ENCODE measurements at places on chromosomes 5 and 9. TPM values are rescaled to one million over a fixed set of nuclear protein-coding genes. Genes with fewer than 3 reads are reported as not detected.

DNA sequence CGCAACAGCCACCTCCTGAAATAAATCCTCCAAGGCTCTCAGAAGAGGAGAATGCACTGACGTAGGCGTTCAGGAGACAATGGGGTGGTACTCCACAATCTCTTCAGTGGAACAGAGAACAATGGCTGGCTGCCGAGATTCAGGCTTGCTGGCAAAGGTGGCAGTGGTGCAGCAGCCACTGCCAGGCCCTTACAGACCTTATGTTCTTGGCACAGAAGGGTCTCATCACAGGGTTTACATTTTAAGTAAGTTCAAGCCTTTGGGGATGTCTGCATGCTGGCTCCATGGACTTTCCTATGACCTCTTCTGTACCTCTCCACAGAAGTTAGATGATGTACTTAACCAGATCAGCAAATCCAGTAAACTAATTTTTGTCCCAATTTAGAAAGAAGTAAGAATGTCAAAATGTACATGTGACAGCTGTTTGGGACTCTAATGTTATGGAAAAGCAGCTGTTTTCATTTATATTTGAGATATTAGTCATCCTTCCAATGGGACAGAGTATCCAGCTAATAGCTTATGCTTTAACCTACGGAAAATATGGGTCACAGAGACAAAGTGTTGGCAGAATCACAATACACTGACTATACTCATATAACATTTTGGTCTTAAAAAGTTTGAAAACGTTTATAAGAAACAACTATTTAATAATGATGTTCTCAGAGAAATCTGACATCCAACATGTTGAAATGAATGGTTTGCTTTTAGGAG lies 180.9 kb downstream of the MAPKAP1 start:
- H3K36me3 ChIP-seq = no peaks in the 10 kb centered on the region
- no peak overlapping the region for H3K4me3 ChIP-seq
- peak; percentile 85 for DNase-seq
- H3K4me1 ChIP-seq = peaks cover 4% of the 10 kb centered on the region

- no peaks in the 10 kb centered on the region for H3K27me3 ChIP-seq
- no peak for DNase-seq
- H3K4me1 ChIP-seq = peaks cover 24% of the 10 kb centered on the region
- no peaks in the 10 kb centered on the region for H3K36me3 ChIP-seq
These were observed 58.8 kb upstream of the RAI14 start for GRCh38 chr5:34597034-34598027.

DNA sequence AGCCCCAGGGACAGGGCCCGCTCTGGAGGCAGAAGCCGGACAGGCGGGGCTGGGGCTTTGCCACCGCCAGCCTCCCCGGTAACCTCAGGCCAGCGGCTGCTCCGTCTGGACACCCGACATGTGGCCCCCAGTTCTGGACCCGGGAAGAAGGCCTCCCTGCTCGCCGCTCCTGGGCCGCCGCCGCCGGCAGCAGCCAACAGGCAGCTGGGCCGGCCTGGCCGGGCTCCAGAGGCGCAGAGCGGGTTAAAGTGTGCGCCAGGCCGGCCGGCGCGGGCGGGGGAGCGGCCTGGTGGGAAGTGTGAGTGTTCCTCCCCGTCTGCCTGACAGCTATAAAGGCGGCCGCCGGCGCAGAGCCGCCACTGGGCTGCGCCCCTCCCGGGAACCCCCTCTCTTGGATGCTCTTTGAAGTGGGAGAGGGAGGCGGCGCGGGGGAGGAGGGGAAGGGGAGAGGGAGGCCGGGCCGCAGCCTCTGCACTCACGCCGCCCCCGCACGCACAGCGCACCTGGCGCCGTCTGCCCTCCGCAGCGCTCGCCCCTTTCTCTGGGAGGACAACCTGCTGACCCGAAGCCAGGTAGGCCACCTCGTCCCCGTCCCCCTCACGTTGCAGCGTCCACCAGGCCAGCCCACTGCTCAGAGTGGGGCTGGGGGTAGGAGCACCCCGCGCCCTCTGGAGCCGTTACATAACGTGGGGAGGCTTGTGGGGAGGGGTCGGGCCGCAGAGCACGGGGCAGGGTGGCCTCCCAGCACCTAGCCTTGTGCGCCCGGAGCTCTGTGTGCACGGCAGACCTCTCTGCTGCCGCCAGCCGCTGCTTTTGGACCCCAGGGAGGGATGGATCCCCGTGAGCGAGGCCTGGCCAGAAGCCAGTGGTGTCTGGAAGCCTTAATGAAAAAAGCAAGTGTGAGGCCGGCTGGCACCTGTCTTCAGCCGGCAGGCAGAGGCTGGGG lies at the start of gene ADAMTSL2:
ADAMTSL2 (plus strand) TSS at position 359 of the 946 bp plus-strand sequence. CDS start 2,009 bp downstream, outside the sequence.
- H3K4me1 ChIP-seq = peaks cover 41% of the 10 kb centered on the region
- peak; percentile 91 for DNase-seq
- no peaks in the 10 kb centered on the region for H3K36me3 ChIP-seq
- H3K4me3 ChIP-seq = peak within 1 kb of the TSS; percentile 44
- peaks cover 66% of the 10 kb centered on the region for H3K27me3 ChIP-seq

- no peaks in the 10 kb centered on the region for H3K36me3 ChIP-seq
- H3K27me3 ChIP-seq = no peaks in the 10 kb centered on the region
- no peak overlapping the region for H3K4me3 ChIP-seq
- H3K27ac ChIP-seq = peak overlapping the region; percentile 66
These were observed 37.4 kb downstream of the PRRX2 start for GRCh38 chr9:129702589-129703520.

- no peak overlapping the region for H3K4me3 ChIP-seq
- no peaks in the 10 kb centered on the region for H3K27me3 ChIP-seq
- H3K4me1 ChIP-seq = peaks cover 97% of the 10 kb centered on the region
- H3K27ac ChIP-seq = peak overlapping the region; percentile 72
- DNase-seq = no peak
These were observed 10.2 kb downstream of the ZNF608 start for GRCh38 chr5:124736082-124736804.

GRCh38 chr9:7640231-7640630 lies 159.3 kb downstream of the DMAC1 start:
- H3K4me3 ChIP-seq = no peak overlapping the region
- peak; percentile 46 for DNase-seq

- H3K36me3 ChIP-seq = no peaks in the 10 kb centered on the region
- H3K4me3 ChIP-seq = no peak overlapping the region
- no peaks in the 10 kb centered on the region for H3K4me1 ChIP-seq
These were observed 219.0 kb upstream of the IRX1 start for GRCh38 chr5:3376611-3377010.

DNA sequence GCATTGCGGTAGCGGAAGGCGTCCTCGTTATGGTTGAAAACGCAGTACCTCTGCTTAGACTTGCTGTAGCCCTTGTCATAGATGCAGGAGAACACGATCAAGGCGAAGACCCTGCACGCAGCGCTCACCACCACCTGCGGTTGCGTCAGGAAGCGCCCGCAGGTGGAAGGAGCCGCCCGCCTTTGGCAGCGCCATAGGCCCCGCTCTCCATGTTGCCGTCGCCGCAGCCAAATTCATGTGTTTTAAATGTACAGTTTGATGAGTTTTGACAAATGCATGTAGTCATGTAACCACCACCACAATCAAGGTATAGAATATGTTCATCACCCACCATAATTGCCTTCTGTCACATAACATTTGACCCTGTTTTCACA lies 84.9 kb upstream of the CEP78 start:
- H3K4me1 ChIP-seq = no peaks in the 10 kb centered on the region
- H3K36me3 ChIP-seq = no peaks in the 10 kb centered on the region
- no peak overlapping the region for H3K4me3 ChIP-seq

DNA sequence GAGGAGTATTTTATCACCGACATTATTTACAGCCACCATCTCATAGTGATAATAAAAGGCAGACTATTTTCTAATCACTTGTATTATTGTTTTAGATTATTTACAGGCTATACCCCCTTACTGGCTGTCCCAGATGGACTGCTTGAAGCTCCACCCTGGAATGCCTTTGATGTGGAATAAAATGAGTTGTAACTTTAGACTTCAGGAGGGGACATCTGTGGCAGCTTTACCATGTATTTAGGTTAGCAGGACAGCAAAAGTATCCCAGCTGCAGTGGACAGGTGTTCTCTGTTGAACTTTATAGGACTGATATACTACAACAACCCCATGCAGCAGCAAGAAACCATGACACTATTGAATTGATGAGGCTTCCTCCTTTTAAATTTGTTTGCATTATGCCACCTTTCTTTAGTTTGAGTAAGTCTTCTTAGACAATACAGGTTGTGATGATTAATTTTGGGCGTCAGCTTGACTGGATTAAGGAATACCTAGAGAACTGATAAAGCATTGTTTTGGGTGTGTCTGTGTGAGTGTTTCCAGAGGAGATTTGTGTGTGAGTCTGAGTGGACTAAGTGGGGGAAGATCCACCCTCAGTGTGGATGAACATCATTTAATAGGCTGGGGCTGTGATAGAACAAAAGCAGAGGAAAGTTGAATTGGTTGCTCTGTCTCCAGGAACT lies 29.2 kb upstream of the C9orf57 start:
- H3K4me3 ChIP-seq = no peak overlapping the region
- H3K27me3 ChIP-seq = no peaks in the 10 kb centered on the region
- H3K4me1 ChIP-seq = no peaks in the 10 kb centered on the region
- H3K27ac ChIP-seq = no peak overlapping the region
- no peaks in the 10 kb centered on the region for H3K36me3 ChIP-seq

- H3K4me1 ChIP-seq = no peaks in the 10 kb centered on the region
- no peak overlapping the region for H3K27ac ChIP-seq
- H3K27me3 ChIP-seq = no peaks in the 10 kb centered on the region
- no peak overlapping the region for H3K4me3 ChIP-seq
These were observed 641.5 kb upstream of the CDH10 start for GRCh38 chr5:25286319-25286718.

DNA sequence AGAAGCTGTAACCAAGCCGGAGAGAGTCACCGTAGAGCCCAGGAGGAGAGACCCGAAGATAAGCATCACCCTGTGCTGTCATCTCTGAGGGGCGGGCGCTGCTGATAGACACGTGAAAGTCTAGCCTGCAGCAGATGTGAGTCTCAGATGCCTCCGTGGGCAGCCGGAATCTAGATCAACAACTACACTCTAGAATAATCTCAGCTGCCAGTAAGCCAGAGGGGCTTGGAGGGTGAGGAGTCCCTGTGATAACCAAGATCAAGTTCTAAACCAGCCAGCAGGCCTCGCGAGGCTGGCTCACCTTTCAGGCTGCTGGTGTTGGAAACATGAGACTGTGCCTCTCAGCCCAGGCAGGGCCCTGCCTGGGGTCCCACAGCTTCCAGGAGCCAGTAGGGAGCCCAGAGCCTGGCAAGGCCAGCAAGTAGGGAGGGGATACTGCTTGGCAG lies 54.1 kb downstream of the DAPK1 start:
- no peaks in the 10 kb centered on the region for H3K36me3 ChIP-seq
- H3K4me1 ChIP-seq = peaks cover 81% of the 10 kb centered on the region
- H3K4me3 ChIP-seq = no peak overlapping the region
- no peak overlapping the region for H3K27ac ChIP-seq

DNA sequence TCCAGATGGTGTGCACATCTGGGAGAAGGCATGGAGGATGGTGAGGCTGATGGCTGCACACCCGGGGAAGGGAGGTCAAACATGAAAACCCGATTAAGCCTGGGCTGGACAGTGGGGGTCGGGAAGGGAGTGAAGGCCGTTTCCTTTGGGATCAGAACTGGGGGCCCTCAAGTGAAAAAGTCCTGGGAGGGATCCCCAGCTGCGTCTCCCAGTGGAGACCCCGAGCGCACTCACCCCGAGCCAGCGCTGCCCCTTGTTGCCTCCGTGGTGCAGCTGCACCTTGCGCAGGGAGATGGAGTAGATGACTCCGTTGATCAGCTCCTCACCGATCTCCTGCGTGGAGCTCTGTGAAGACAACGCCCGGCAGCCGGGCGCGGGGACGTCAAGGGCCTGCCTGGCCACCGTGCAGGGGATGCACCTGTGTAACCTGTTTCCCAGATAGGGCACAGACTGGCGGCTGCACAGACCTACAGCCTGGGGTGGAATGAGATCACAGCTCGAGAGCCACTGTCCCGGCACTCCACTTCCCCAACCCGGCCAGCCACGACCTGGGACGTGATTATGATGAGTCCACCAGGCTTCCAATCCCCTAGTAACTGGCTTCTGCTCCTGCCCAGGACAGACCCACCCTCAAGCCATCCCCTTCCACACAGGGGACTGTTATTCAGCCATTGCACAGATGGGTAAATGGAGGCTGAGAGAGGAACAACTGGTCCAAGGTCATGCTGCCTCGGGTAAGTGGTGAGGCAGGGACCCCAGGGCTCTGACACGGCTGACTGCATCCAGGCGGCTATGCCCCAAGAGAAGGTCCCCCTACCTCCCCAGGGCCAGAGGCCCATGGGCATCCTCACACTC lies 9.0 kb downstream of the RALGDS start:
- no peak overlapping the region for H3K4me3 ChIP-seq
- no peak for DNase-seq
- H3K4me1 ChIP-seq = peaks cover 36% of the 10 kb centered on the region
- H3K36me3 ChIP-seq = peaks cover 51% of the 10 kb centered on the region

GRCh38 chr5:80254767-80255430 lies 949 bp downstream of the SERINC5 start:
- DNase-seq = peak; percentile 49
- H3K36me3 ChIP-seq = no peaks in the 10 kb centered on the region
- peak overlapping the region; percentile 88 for H3K4me3 ChIP-seq
- H3K4me1 ChIP-seq = peaks cover 32% of the 10 kb centered on the region

CYLC2 gene
- not detected for total RNA-seq

SLC6A3 gene
- not detected for total RNA-seq

FGF18 gene
- not detected for total RNA-seq

AQP7 gene
- 2.8 TPM for total RNA-seq

OR1Q1 gene
- not detected for total RNA-seq

LRRC19 gene
- total RNA-seq = not detected

ENG gene
- total RNA-seq = 44.3 TPM

SPATA31D4 gene
- total RNA-seq = not detected

All from stomach (tissue), 19 donors.